ENCODE measurements at places on chromosomes 3 and 15. TPM values are rescaled to one million over a fixed set of nuclear protein-coding genes. Genes with fewer than 3 reads are reported as not detected.

The ADAMTS17 gene
- total RNA-seq, result 5.1 TPM

- DNase-seq, result no peak
Observed at GRCh38 chr3:147574621-147575020, 165.5 kb downstream of the ZIC1 start.

- DNase-seq, result no peak
Observed at GRCh38 chr3:30356866-30357753, 249.3 kb upstream of the TGFBR2 start.

The FRG2C gene
- total RNA-seq, result not detected

GRCh38 chr15:79339588-79340314 is 28.8 kb downstream of the TMED3 start:
- no peak for DNase-seq

DNA sequence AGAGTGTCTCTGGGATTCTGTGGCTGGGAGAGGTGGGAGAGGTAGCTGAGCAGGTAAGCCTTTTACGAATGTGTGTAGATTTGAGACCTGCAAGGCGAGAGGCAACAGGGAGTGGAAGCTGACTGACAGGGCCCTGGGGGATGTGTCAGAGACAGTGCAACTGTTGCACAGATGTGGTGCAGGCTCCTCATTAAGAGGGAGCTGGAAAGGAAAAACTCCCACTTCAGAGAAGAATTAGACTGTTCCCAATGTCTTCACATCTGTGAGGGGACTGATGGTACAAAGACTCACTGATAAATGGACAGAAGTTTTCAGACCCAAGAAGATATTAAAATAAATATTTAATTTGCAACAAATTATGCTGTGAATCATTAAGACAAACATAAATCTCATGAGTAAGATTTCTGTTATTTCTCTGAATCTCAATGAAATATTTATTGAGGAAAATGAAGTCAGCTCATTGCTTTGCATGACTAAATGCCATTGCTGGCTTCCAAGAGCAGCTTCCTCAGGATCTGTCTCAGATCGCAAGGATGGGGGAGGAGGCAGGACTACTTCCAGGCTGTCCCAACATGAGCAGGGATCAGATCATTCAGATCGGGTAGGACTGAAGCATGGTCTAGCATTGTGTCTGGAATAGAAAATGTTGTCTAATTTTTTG is 127.3 kb upstream of the ROPN1 start:
- no peak for DNase-seq
